Caco-2 (cell line): ENCODE measurements at places on chromosomes 16 and 17. TPM values are rescaled to one million over a fixed set of nuclear protein-coding genes. Genes with fewer than 3 reads are reported as not detected.

DNA sequence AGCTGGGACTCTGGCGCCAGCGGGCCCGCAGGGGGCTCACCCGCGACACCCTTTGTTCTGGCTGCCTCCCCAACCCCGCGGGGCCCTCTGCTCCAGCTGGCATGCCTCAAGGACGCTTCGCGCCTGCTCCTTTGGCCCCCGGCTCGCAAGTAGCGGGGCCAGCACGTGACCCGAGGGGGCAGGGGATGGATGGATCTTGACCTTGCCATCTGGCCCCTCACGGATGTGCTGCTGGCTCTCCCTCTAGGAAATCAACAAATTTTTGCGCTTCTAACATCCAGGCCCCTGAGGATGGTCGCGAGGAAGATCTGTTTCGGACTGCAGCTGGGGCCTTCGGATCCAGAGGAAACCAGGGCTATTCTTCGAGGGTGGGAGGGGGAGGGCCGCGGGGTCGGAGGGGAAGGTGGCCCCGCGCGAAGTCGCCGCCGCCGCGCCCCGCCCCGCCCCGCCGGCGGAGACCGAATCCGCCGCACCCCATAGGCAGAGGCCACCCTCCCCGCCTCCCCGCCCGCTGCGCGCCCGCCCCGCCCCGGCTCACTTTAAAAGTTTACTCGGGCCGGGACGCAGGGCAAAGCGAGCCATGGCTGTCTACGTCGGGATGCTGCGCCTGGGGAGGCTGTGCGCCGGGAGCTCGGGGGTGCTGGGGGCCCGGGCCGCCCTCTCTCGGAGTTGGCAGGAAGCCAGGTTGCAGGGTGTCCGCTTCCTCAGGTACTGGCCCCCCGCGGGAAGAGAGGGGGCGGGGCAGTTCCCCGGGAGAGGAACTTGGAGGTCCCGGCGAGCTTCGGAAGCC is at the start of gene ACSF2:
TSS of gene ACSF2 (plus strand) at position 537 of the 790 bp plus-strand sequence. CDS start at position 581, 44 bp downstream.
- DNase-seq, result peak; percentile 93

GRCh38 chr16:70664325-70665112 is 18.2 kb downstream of the IL34 start:
- DNase-seq, result no peak

- no peak for DNase-seq
These were observed 46.6 kb upstream of the CMIP start for GRCh38 chr16:81397879-81398520.

DNA sequence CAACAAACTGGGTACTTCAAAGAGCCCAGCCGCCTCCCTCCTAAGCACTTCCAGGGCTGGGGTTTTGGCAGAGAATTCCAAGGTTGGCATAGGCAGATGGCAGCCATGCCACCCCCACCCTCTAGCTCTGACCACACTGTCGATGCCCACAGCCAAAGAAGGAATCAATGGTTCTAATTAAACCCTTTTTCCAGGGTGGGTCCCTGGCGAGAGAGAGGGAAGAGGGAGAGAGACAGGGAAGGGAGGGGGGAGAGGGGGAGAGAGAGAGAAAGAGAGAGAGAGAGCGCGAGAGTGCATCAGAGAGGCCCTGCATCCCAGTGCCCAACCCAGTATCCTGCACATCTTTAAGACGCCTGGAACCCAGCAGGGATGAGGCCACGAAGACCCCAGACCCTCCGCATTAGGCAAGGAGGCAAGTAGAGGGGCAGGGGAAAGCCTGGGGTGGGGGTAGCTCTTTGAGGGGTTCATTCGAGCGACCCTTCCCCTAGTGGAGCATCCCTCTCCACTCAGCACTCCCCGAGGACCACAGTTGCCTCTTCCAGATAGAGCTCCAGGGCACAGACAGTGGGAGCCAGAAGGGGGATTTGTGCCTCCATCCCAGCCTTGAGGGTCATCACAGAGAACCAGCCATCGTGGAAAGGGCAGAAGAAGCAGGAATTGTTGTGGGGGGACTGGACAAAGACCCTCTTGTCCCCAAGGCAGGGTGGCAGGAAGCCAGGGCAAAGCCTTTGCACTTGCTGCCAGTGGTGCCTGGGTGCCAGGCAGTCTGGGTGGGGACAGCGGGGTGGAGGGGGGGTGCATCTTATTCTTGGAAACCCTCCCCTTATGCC is 2.6 kb downstream of the SRCIN1 start:
- DNase-seq, result no peak

DNA sequence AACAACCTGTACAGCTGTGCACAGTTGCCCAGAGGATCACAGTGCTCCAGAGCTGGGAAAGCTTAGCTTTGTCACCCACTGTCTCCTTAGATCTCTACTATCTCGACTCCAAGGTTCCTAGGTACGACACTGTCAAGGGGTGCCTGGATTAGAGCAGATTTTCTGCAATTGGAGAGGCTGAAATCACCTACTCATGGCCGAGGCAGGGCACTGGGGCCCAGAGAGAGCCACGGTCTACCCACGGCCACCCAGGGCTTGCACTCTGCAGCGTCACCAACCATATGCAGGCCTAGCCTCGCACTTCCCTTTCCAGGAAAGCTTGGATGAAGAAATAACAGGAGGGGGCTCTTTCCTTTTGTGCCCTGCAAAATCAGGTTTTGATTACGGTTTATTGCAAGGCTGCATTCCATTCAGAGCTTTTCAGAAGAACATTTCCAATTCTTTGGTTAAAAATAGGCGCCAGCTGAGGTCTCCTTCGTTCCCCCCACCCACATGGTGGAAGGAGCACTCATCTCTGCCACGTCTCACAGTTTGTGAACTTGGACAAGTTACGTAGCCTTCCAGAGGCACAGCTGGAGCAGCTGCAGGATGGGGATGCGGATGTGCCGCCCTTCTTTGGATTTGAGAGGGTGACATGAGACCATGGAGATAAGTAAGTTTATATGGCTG is 80.0 kb downstream of the IRX5 start:
- no peak for DNase-seq

DNA sequence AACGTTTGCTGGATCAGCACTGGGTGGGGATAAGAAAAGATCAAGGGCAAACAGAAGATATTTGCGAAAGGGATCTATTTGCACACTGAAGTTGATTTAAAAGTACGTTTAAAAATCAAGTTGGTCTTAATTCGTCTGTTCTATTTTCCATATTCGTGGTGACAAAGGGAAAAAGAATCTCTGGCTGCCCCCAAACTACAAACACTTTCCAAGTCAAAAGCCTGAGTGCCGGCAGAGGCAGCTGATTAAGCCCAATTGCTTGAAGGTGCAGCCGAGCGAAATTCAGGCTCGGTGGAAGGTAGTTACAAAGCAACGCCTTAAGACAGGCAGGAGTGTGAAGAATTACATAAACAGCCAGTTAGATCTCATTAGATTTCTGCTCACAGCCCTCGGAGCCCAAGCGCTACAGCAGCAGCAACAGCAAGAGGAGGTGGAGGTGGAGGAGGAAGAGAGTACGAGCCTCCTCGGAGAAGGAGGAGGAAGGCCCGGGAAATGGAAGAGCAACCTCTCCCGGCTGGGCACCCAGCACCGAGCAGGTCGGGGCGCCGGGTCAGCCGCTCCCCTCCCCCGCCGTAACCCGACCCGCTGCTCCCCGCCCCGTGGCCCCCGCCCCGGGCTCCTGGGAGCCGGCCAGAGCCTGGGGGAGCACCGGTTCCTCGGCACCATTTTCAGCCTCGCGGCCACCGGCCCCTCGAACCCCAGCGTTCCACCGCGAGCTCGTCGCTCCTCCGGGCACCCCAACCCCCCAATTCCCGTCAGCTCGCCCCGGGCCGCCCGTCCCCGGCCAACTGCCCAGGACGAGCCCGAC is 890 bp downstream of the TOB1 start:
- peak; percentile 73 for DNase-seq

- no peak for DNase-seq
These were observed 240.5 kb downstream of the GSG1L start for GRCh38 chr16:27822996-27823395.

MT1B gene
- total RNA-seq, result not detected in 2 replicates

HAS3 gene
- 8.3 TPM in 2 replicates for total RNA-seq

ULK2 gene
- 7.5 and 9.2 TPM in 2 replicates for total RNA-seq
